Activated naive CD8-positive, alpha-beta T cell treated with anti-CD3 and anti-CD28 coated beads for 36 hours (primary cell): ENCODE measurements at places on chromosomes 11 and 22.

- peak; percentile 56 for DNase-seq
These were observed 10.5 kb upstream of the C11orf24 start for GRCh38 chr11:68282141-68282860.

- DNase-seq = no peak
These were observed 289.1 kb downstream of the ETS1 start for GRCh38 chr11:128298271-128298670.

GRCh38 chr11:96579656-96580055, 189.8 kb downstream of the JRKL start:
- DNase-seq = no peak

DNA sequence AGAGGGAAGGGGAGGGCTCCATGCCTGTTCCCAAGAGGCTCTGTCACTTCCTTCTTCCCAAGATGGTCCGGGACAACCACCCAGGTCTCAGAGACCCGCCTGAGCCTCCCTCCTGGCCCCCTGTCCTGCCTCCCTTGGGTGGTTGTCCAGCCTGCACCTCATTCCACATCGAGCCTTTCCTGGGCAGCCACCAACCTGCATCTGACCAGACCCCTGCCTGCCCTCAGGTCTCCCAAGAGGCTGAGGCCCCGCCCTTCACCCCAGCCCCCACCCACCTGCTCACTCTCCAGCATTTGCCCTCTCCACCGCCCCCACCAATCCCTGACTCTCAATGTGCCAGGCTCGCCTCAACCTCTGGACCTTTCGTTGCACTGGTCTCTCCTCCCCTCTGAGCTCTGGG, 97.5 kb upstream of the LMO1 start:
- no peak for DNase-seq

DNA sequence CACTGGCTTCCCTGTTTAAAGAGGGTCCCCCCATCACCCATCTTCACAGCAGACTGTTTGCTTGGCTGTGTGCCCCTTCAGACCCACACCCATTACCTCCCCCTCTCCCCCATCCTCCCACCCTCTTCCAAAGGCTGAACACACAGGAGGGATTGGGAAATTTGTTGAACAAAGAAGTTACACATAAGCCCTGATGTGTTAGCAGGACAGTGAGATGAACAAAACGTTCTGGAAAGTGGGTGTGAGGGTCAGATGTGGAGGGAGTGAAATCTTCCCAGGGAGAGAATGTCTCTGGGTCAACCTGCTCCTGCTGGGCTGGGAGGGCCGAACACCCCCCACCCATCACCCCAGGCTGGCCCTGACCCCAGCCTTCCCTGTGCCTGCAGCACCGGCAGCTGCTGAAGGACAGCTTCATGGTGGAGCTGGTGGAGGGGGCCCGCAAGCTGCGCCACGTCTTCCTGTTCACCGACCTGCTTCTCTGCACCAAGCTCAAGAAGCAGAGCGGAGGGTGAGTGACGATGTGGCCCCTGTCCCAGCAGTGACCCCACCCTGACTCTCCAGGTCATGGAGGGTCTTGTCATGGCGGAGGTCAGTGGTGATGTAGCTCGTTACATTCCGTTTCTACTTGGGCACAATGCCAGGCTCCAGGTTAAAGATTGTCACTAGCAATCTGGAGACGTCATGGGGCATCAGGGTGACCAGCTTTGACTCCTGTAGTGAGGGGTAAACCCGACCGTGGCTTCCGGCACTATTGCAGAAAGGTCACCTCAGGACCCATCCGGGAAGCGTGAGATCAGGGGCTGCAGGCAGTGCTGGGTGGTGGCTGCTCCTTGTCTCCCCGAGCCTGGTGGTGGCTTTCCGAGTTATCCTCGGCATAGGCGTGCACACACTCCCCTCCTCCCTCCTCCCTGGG, 103.5 kb downstream of the BCR start:
- DNase-seq = no peak

- DNase-seq = no peak
These were observed 23.7 kb upstream of the CTR9 start for GRCh38 chr11:10727146-10727851.

GRCh38 chr22:21713428-21714058, 22.1 kb downstream of the YPEL1 start:
- no peak for DNase-seq

DNA sequence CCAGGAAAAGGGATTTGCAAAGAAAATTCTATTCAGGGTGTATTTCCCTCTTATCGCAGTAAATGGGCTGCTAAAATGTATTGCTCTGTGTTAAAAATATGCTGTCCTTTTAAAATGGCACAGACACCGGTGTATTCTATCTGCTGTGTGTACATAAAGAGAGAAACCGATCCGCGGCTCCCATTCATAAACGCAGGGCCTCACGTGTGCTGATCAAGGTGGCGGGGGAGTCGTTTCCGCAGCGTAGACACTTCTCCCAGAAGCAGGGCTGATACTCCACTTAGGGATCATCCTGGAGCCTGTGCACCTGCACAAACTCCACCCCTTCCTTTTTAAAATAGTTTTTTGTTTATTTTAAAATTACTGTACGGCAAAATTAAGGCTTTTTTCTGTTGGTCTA, 26.1 kb upstream of the IGSF9B start:
- DNase-seq = no peak

DNA sequence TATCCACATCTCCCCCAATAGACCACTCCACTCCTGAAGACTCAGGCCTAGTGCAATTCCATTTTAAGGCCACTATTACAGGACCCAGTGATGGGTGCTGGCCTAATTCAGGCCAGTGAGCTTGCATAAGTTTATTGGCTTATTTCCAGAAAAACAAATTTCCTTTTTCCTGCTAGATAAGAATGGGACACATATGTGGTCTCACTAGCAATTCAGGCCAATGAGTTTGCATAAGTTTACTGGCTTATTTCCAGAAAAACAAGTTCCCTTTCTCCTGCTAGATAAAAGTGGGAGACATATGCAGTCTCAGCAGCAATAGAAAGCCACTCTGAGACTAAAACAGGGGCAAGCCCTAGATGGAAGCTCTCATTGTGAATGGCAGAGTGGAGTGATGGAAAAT, 22.4 kb downstream of the ADM start:
- DNase-seq = no peak

- no peak for DNase-seq
These were observed 35.0 kb upstream of the EHF start for GRCh38 chr11:34585735-34586487.

GRCh38 chr11:76602431-76602861, 68.1 kb downstream of the LRRC32 start:
- DNase-seq = no peak

DNA sequence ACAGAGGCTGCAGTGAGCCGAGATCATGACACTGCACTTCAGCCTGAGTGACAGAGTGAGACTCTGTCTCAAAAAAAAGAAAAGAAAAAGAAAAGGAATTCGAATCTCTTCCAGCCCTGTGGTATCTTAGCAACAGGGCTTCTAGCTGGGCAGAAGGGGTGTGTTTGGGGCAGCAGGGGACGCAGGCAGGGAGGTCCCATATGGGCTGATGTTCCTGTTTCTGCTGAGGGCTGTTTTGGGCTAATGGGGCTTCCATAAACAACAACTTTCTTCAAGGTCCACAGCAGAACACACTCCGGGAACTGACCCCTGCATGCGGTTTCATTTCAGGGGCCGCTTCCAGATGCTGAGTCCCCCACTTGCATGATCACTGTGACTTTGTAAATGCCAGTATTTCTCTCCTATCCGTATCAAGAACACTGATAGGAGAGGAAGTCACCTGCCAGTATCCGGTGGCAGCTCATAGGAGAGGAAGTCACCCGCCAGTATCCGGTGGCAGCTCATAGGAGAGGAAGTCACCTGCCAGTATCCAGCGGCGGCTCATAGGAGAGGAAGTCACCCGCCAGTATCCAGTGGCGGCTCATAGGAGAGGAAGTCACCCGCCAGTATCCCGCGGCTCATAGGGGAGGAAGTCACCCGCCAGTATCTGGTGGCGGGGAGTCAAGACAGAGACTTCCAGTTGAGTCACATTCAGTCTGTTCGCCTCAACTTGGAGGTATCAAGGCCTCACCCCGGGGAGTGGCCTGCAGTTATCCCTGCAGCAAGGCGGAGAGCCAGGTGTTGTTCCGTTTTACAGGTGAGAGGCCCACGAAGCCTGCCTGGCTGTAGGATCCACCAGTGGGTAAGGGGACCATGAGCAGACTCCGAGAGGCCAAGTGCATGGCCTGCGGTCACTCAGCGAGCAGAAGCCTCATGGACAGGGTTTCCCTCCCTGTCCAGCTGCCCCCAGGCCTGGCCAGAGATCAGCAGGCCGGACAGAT, 8.3 kb upstream of the FGF19 start:
- DNase-seq = no peak

GRCh38 chr11:119687373-119688046, 41.5 kb downstream of the NECTIN1 start:
- no peak for DNase-seq

DNA sequence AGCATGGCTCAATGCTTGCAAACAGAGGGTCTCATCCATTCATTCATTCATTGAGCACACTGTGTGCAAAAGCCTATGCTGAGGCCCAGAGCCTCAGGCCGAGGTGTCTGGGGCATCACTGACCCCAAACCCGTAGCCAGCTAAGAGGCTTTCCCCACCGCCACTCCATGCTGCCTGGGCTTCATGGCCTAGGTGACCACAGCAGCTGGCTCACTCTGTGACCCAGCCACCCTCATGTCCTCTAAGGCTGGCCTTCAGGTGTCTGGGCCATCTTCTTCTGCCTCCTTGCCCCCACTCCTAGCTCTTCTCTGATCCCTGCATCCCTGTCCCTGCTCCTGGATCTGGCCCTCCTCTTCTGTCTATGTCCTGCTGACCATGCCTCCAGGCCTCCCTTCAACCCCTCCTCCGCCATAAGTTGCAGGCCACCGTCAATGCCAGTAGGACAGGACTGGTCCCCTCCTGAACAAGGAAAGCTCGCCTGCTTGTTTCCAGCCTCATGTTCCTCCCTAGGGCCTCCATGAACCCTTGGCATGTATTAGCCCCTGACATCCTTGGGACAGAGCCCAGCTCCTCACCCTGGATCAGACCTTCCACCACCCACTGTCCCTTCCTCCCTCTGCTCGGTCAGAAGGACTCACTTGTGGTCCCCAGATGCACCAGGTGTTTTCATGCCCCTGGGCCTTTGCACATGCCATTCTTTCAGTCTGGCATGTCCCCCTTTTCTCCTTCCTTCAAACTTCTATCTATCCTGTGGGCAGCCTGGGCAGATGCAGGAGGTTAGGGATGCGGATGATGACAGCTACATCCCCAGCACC, 92.8 kb downstream of the MYEOV start:
- no peak for DNase-seq

DNA sequence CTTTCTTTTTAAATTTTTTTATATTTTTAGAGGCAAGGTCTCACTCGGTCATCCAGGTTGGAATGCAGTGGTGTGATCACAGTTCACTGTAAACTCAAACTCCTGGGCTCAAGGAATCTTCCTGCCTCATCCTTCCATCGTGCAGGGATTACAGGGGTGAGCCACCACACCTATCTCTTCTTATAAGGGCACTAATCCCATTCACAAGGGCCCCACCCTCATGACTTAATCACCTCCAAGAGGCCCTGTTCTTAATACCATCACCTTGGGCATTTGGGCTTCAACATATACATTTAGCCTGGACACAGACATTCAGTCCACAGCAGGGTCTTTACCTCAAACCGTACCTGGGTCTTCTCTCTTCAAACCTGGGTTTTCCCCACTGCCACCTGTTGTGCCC, 4.5 kb upstream of the GTSE1 start:
- no peak for DNase-seq
